ENCODE measurements at places on chromosomes 6 and 20.

DNA sequence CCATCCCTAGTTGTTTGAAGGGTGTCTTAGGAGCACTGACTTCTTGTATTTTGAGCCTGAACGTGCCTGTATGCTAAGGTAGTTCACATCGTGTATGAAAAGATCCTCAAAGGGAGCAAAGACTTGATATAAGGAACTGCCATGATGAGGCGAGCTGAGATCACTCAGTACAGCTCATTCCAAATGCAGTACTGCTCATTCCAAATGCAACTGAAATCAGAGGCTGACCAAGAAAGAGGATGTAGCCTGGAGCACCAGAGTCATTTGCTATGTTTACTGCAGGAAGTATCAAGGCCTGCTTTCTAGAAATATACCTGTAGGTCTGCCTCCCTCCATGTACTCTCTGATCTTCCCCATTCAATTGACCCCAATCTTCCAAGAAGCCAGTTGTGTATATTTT lies 832.2 kb downstream of the EYS start:
- DNase-seq: no peak

GRCh38 chr6:156017838-156018237 lies 562.2 kb upstream of the NOX3 start:
- no peak for DNase-seq

- peak; percentile 67 for DNase-seq
These were observed 112.0 kb downstream of the BACH2 start for GRCh38 chr6:90184334-90185298.

- no peak for DNase-seq
These were observed 45.8 kb downstream of the QKI start for GRCh38 chr6:163460307-163460782.

DNA sequence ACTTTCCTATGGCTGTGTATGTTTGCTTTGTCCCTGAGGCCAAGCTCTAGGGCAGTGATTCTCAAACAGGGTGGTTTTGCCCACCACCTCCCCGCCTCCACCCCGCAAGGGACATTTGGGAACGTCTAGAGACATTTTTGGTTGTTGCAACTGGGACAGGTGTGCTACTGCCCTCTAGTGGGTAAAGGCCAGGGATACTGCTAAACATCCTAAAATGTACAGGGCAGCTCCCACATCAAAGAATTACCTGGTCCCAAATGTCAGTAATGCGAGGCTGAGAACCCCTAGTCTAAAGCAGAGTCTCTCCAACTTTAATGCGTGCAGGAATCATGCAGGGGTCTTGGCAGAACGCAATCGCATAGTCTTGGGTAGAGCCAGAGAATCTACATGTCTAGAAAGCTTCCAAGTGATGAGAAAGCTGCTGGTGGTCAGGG lies 5.1 kb downstream of the KCNS1 start:
- no peak for DNase-seq

- DNase-seq: no peak
These were observed 51.9 kb upstream of the IYD start for GRCh38 chr6:150316936-150317335.

GRCh38 chr20:39259808-39260207 lies 297.7 kb downstream of the DHX35 start:
- peak; percentile 55 for DNase-seq

DNA sequence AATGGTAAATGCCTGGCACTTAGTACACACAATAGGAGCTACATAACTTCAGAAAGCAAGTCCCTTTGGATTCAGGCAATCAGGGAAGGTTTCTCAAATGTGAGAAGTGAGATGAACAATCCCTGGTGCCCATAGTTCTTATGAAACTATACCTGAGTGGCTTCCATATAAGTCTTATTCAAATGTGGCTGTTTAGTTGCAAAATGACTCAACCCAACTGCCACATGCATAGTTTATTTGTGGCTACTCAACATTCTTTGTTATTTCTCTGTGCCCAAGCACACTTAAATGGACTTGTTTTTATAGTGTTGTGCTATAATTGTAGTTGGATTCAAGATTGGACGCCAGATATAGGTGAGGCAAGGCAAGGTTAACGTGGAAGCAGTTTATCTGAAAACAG lies 93.7 kb upstream of the ATXN1 start:
- DNase-seq: no peak

DNA sequence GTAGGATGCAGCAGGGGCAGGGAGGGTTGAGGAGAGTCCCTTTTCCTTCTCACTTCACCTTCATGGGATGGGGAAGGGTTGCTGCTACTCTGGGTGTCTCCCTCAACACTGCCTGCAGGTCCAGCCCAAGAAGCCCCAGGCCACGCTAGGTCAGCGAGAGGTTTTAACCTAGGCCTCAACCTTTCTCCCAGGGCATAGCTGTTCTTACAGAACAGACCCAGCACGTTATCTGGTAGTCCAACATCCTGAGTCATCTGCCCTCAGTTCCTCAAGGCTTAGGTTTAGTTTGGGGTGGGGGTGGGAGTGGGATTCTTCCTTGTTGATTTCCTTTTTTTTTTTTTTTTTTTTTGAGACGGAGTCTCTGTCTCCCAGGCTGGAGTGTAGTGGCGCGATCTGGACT lies 15.8 kb downstream of the LRRC73 start:
- no peak for DNase-seq

DNA sequence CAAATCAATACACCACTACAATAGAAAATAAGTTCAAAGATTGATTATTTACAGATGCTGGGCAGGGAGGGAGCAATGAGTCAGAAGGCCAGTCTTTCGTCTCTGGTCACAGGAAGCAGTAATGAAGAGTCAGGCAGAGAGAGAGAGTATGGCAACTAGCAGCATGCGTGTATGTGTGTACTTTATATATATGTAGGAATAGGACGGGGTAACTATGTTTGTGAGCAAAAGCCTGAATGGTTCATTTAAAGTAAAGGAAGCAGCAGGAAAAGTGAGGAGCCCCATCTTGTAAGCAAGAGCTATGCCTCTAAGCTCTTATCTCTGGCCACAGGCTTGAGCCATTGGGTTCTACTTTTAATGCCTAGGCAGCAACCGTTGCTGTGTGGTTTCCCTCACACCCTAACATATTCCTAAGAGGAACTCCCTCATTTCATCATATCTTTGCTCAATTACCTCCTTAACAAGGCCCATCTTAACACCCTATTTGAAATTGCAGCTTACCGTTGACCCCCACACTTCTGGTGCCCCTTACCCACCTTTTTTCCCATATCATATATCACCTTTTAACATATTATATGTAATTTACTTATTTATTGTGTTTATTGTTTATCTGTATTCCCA lies 66.6 kb downstream of the AFG1L start:
- DNase-seq: no peak

DNA sequence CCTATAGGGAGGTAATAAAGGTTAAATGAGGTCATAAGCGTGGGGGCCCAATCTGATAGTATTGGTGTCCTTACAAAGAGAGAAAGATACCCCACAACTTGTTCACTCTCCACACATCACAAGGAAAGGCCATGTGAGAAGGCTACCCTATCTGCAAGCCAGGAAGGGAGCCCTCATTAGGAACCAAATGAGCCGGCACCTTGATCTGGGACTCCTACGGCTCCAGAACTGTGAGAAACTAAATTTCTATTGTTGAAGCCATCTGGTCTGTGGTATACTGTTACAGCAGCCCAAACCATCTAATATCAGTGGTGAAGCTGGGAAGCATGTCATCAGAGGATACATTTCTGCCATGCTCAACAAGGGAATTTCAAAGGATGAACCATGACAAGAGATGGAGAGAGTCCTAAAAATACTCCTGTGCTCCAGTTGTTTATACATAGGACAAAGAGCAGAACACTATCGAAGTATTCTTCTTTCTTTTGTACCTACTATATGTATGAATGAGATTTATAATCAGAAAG lies 10.4 kb downstream of the COX7A2 start:
- DNase-seq: no peak

DNA sequence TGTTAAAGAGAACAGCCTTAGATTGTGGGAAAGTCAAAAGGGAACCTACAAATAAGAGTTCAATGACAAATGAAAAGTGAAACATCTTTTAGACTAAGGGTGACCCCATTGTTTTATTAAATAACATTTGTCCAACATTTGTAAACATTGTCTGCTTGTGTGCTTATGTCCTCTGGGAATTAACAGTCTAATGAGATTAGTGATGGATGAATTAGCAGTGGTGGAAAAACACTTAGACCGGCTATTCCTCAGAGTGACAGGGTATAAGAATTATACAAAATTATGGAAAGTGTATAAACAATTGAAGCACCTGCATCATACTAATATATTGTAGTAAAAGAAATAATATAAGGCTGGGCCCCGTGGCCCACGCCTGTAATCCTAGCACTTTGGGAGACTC lies 29.3 kb upstream of the HFE start:
- no peak for DNase-seq

GRCh38 chr20:49286689-49287551 lies 9.1 kb upstream of the ZNFX1 start:
- no peak for DNase-seq

GRCh38 chr6:30954631-30955366 lies 14.0 kb downstream of the MUCL3 start:
- no peak for DNase-seq

GRCh38 chr6:1704711-1705110 lies 95.0 kb downstream of the FOXC1 start:
- no peak for DNase-seq

GRCh38 chr6:8821981-8822381 lies 386.6 kb upstream of the SLC35B3 start:
- no peak for DNase-seq

GRCh38 chr20:58390659-58391035 lies 1.6 kb downstream of the VAPB start:
- no peak for DNase-seq

DNA sequence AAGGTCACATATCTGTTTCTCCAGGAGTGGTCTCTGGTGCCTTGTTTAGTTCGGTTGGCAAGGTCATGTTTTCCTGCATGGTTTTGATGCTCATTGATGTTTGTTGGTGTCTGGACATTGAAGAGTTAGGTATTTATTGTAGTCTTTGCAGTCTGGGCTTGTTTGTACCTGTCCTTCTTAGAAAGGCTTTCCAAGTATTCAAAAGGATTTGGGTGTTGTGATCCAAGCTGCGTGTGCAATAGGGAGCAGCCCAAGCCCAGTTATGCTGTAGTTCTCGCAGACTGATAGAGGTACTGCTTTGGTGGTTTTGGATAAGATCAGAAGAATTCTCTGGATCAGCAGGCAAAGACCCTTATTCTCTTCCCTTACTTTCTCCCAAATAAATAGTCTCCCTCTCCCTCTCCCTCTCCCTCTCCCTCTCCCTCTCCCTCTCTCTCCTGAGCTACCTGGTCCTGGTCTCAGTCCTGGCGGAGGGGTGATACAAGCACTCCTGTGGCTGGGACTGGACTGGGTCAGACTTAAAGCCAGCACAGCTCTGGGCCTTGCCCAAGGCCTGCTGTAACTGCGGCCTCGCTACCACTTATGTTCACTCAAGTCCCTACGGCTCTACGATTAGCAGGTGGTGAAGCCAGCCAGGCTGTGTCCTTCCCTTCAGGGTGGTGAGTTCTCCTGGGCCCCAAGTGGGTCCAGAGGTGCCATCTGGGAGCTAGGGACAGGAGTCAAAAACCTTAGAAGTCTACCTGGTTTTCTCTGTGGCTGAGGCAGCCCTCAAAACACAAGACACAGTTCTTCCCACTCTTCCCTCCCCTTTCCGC lies 27.3 kb upstream of the GRM4 start:
- peak; percentile 14 for DNase-seq

DNA sequence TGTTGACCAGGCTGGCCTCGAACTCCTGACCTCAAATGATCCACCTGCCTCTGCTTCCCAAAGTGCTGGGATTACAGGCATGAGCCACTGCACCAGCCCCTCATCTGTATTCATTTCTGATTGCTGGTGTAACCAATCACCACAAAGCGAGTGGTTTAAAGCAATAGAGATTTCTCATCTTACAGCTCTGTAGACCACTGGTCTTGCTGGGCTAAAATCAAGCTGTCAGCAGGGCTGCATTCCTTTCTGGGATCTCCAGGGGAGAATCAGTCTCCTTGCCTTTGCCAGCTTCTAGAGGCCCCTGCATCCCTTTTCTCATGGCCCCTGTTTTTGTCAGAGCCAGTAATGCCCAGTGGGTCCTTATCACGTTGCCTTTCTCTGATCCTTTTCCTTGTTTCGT lies 49.9 kb upstream of the PMEPA1 start:
- peak; percentile 35 for DNase-seq

- no peak for DNase-seq
These were observed 152.6 kb upstream of the SMLR1 start for GRCh38 chr6:130674604-130675003.

- DNase-seq: no peak
These were observed 26.6 kb upstream of the SRSF6 start for GRCh38 chr20:43431134-43431519.

DNA sequence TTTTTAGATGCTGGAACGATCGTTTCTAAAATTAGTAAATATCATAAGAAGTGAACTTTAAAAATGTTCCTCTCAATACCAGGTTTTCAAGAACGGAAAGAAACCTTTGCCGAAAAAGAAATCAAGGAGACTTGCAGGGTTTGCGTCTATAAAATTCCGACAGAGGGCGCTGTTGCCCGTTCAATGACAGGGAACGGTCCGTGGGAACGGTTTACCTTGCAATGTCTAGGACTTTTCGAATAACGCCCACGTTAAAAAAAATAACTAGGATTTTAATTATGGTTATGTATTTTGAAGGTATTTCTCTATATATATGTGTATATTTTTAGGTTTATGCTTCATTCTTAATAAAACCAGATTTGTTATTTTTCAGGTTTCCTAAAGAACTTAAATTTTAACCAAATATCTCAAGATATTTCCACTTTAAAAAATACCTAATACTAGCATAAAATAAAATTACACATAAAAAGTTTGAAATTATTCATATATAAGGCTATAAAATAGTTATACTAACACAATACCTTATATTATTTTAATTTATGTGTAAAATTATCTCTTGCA lies 2.5 kb upstream of the TFAP2B start:
- DNase-seq: no peak

- no peak for DNase-seq
These were observed 57.3 kb downstream of the AHI1 start for GRCh38 chr6:135440087-135440792.

DNA sequence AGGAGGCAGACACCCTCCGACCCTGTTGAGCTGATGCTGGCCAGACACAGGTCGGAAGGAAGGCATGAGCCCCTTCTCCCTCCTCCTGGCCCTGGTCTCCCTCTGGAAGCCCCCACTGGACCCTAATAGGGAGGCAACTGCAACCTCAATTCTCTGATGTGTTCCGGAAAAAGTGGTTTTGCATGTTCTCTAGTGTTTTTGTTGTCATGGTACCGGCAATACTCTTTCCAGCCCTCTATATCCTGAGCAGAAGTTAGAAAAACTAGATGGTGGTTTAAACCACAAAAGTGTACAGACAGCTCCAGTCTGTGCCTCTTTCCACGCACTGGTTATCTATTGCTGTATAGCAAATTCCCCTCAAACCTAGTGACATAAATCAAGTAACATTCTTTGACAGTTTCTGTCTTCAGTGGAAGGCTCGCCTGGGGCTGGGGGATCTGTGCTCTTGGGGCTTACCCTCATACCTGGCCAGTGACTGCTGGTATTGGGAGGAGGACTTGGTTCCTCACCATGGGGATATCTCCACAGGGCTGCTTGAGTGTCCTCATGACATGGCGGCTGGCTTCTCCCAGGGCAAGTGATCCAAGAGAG lies 37.0 kb downstream of the SYTL3 start:
- DNase-seq: no peak

- DNase-seq: peak; percentile 86
These were observed 55.5 kb upstream of the CHRNA4 start for GRCh38 chr20:63416631-63417030.

GRCh38 chr6:113556775-113557174 lies 300.4 kb upstream of the MARCKS start:
- DNase-seq: no peak

- DNase-seq: no peak
These were observed 183.2 kb downstream of the HDGFL1 start for GRCh38 chr6:22752522-22752921.

All from RWPE2 (cell line).